ENCODE measurements at places on chromosomes 16 and 17.

DNA sequence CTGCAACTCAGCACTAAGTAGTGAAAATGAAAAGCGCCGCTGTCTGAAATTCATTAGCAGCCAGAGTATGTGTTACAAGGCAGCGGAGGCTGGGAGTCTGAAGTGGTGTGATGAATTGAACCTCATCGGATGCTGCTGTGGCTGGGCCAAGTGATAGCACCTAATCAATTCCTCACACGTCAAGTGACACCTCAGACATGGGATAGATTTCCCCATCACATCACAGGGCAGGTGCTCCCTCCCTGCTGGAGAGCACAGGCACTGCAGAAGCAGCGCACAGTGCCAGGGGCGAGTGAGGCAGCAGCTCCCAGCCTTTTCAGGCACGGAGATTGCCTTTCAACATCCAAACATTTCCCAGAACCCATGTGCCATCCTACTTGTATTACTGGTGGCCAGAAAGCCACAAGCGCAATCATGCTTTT is 32.2 kb downstream of the DRC3 start:
- no peak for DNase-seq

DNA sequence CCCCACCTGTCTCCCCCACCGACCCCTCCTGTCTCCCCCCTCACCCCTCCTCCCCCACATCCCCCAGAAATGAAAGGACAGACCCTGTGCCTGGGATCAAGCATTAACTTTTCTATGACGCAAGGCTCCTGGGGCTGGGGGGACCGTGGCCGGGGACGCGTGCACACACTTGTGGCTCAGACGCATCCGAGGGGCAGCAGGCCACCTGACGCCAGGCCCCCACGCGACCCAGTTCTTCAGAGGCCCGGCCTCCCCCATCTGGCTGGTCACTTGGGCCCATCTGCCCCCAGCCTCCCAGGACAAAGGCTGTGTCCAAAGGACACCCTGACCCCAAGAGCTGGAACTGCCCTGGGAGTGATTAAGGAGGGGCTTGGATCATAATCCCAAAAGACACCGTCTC is 14.0 kb upstream of the PVALEF start:
- DNase-seq, result no peak

DNA sequence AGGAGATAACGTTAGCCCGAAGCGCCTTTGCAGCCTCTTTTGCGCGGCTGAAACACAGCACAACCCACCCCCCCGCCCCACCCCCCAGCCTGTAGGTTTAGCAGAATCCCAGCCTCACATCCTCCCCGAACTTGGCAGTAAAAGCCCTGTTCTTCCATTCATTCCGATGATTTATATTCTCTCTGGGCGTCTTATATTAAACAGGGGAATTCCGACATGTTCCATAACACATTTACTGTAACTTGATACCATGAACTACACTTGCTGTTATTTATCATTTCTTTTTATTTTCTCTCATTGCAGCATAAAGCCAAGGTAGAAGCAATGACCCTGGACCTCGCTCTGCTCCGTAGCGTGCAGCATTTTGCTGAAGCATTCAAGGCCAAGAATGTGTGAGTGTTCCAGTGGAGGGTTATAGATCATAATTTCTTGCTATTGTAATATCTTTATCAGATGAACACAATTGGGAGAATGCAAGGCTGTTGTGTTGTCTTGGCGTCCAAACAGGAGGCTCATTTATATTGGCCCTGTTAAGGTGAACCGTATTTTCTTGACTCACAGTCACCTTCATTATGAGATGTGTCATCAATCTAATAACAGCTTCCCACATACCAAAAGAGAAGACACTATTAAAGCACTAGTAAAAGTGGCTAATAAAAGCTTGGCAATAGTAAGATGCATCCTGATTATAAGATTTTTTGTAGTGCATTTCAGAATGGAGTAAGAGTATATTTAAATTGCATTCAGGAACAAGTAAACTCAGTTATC is 287.3 kb downstream of the WWOX start:
- DNase-seq, result no peak

DNA sequence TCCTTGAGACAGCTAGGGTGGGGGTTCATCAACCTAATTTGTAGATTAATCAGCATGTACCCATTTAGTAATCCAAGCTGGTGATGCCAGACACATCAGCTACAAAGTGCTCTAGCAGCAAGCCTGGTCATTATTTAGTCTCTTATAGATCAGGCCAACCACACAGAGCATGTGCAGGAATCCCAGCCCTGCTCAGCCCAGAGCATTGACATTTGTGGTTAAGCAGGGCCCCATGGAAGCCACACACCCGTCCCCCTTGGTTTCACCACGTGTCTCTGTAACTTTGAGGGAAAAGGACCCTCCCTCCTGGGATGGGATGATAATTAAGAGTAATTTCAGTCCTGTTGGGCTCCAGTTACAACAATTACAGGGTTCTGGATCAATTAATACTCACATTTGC is 268.8 kb upstream of the RPL38 start:
- no peak for DNase-seq

DNA sequence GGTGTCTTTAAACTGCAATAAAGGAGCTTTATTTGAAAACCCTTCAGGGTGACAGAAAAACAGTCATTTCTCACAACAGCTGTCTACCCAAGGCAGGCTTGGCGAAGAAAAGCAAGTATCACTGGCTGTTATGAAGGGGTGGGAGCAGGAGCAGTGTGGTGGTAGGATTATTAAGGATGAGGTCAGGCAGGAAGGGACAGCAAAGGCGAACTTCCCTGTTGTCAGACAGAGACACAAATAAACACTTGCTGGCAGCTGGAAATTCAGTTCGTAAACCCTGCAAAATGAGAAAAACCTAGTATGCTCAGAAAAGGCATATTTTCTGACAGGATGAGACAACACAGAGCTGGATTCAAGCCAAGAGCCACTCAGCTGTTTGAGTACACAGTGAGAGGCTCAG is 416.3 kb upstream of the CDH5 start:
- DNase-seq, result no peak

DNA sequence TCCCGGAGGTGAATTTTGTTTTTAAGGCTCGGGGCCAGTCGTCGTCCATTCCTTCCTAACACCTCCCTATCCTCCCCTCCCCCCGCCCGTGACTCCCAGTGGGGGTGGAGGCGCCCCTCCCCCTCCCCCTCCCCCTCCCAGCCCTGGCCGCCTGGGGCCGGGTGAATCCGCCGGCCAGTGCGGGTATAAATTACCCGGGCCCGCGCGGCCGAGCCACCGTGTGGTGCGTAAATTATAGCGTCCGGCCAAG is 2.0 kb upstream of the GSE1 start:
- DNase-seq, result no peak

DNA sequence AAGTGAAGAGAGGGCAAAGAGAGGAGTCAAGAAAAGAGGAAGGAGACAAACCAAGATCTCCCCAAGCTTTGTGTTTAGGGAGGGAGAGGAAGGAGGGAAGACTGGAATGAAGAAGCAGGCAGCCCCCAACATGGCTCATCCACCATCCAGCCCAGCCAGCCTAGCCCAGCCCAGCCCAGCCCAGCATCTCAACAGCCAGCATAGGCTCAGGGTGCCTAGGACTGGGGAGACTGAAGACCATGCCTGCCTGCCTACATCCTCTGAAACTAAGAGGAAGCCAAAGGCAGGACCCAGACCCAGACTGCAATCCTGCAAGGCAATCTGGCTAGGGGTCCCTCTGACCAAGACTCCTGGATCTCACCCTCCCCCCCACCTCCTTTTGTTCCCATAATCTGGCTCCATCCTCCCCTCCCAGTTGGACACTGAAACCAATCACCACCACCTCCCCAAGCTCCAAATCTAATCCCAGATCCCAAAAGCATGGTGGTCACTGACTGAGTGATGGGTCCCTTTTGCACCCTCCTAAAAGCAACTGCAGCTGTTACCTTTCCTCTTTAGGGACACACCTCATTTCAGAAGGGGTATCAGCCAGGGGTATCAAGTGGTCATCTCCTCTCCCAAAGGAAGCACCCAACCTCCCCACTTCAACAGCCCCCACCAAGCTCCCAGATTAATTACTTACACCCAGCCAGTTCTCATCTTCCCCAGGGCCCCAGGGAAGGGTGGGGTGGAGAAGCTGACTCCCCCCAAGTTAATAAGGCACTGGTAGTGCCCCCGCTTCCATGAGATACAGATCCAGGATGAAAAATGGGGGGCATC is 1.2 kb downstream of the HDAC5 start:
- no peak for DNase-seq

DNA sequence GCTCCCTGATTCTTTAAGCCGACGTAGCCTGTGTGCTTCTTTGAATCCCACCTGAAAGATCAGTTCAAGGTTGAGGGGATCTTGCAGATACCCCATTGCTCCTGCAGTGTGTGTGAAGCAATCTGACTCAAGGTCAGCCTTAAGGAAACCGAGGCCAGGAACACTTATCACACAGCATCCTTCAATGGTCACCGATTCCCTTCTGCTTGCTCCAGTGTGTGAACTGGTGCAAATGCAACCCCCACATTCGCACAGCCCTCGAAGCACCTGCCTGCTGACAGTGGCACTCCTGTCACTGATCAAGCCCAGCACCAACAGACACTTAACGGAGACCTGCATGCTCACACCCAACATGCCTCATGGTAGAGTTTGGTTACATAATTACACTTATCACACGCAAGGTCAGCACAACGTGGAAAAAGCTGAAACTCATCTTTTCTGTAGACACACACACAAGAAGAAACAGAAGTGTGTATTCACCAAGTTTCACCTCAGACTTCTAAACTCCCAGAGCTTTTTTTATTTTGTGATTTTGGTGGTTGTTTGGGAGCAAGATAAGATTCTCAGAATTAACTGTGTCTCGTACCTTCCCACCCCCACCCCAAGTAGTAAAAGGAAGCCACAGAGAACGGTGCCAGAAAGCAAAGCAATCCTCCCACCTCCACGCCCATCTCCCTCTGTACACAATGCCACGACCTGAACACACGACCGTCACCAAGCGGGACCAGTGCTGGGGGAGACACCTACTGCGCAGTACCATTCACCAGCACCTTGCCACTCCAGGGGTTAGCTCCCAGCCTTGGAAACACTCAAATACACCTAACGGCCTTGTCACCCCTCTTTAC is 37.2 kb downstream of the LITAFD start:
- DNase-seq, result no peak

- no peak for DNase-seq
Measured at GRCh38 chr16:82945420-82946101, 318.8 kb downstream of the CDH13 start.

All from RCC 7860 (cell line).